ENCODE measurements at places on chromosomes 5 and 9.

- DNase-seq, result no peak
Observed at GRCh38 chr9:20207176-20207575, 415.1 kb downstream of the MLLT3 start.

DNA sequence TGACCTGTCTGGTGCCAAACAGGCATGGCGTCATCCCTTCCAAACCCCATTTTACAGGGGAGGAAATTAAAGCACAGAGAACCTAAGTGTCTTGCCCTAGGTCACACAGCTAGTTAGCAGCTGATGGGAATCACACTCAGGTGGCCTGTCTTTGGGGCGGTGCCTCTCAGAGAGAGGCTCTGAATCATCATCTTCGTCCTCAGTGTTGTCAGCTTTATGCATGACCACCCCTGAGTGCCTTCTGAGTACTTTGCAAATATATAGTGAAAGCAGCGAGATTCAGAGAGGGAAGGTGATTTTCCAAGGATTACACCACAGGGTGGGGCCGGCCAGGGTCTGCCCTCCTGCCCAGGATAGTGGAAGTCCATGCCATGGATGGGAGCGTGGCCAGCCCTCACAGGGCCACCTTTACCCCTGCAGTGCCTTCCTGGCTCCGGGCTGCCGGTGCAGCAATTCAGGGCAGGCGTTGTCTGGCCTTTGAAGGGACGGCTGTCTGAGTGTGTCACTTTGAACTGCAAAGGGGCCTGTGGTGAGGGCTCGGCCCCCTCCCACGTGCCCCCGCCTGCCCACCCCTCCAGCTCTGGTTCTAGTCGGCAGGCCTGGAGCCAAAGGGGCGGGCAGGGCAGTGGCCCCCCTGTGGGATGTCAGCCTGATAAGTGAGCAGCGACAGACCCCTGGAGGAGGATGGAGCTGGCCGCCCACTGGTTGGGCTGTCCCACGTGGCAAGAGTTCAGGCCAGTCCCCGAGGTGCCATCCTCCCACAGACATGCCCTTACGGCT lies 16.9 kb downstream of the LMX1B start:
- DNase-seq, result no peak

DNA sequence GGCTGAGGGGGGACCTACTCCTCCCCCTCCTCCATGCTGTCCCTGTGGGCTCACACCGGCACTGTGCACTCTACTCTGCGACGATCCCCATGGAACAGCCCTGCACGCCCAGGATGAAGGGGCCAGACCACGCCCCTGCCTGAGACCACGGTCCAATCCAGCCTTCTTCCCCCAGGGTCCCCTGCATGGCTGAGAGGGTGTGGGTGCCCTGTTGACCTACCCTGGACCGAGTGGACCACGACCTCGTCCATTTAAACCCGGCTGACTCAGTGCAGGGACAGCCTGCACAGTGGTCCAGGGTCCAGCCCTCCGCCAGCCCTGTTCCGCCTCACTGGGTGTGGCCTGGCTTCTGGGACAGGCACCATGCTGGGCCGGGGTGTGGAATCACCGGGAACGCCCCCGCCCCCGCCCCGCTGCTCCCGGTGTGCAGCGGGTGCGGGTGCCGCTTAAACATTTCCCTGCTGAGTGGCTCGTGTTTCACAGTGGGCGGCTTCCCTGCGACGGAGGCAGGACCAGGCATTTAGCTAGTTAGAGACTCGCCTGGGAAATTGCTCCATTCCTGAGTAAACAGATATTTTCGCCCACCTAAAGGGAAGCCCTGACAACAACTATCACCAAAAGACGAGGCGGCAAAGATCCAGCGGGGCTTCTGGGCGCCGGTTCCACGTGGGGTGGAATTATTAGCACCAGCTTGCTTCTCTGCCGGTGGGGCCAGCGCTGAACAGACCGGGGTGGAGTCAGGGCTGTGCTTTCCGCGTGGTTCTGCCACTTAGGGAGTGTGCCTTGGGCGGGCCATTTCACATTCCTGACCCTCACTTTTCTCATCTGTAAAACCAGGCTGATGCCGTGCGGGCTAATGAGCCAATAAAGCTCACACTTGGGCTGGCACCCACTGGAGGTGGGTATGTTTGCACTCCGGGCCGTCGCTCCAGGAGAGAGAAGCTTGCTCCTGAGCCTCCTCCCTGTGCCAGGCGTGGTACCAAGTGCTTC lies 22.6 kb downstream of the DBH start:
- peak; percentile 78 for DNase-seq

GRCh38 chr5:136166909-136167308 lies 26.1 kb downstream of the SMIM32 start:
- no peak for DNase-seq

- no peak for DNase-seq
Observed at GRCh38 chr5:103235891-103236290, 22.7 kb upstream of the MACIR start.

GRCh38 chr5:96835791-96836191 lies 28.0 kb upstream of the ERAP1 start:
- DNase-seq, result no peak

- DNase-seq, result no peak
Observed at GRCh38 chr9:132946211-132946610, 1.8 kb upstream of the TSC1 start.

GRCh38 chr5:110019780-110020179 lies 330.1 kb downstream of the MAN2A1 start:
- DNase-seq, result no peak

- DNase-seq, result no peak
Observed at GRCh38 chr5:61737964-61738340, 405.9 kb downstream of the ZSWIM6 start.
